ENCODE measurements at places on chromosomes 4 and X.

DNA sequence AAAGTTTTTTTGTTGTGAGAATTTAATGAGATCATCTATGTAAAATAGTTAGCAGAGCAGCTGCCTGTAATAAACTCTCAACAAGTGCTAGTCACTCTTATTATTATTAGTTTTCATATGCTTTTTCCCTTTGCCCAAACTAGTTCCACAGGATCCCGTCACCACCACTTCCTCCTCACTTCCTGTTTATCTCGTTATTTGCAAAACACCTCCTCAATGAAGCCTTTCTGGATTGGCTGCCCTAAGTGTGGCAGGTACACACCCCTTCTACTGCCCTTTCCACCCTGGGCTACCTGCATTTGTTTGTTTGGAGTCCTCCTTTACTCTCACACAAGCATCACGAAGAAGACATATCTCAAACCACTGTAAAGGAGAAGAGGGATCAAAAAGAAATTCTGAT, 54.4 kb upstream of the KLF3 start:
- no peak for DNase-seq

GRCh38 chr4:105709081-105709450, 482 bp downstream of the GSTCD start:
- peak; percentile 7 for DNase-seq

DNA sequence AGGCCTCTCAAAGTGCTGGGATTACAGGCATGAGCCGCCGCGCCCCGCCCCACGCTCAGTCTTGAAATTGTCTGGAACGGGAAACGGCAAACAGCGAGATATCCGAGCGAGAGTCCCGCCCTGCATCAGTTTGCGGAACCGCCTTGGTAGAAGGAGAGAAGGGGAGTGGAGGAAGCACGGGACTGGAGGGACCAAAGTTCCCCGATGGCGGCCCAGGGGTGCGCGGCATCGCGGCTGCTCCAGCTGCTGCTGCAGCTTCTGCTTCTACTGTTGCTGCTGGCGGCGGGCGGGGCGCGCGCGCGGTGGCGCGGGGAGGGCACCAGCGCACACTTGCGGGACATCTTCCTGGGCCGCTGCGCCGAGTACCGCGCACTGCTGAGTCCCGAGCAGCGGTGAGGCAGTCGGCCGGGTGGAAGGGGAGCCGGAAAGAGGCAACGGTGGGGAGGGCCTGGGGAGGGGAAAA, at the start of gene BST1:
Gene BST1, plus strand, starts transcription at position 125 of the 463 bp plus-strand sequence. Its CDS starts 80 bp downstream, at position 205.
- DNase-seq: no peak

DNA sequence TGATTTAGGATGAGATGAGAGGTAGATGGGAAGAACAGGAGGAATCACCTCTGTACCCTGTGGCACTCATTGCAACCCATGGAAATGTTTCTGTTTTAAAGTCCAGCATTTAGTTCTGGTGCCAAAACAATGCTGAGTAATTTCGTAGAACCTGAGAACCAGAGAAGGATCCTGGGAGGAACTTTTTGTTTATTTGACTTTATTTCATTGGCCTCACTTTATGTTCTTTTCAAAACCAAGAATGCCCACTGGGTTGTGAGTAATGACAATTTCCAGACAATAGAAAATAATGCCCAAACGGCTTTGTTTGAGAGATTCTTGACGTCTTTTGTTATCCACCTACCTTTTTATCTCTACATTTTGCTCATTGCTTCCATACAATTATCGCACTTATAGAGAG, 111.3 kb downstream of the SHROOM3 start:
- DNase-seq: no peak

DNA sequence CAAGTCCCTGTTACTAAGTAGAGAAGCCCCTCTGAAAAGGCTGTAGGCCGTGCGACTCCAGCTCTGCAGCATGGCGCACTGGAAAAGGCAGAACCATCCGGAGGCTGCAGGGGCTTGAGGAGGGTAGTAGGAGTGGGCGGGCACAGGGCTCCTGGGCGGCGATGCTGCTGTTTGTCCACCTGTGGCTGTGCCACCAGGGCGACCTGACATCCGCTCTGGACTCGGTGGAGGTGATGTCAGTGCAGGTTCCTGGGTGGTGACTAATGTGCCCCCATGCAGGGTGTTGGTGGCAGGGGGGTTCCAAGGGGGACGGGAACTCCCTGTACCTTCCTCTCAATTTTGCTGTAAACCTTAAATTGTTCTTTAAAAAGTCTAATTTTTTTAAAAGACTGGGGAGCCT, 58.3 kb downstream of the PCGF3 start:
- DNase-seq: no peak

- DNase-seq: no peak
Observed at GRCh38 chr4:20487852-20488251, 212.4 kb upstream of the PACRGL start.

DNA sequence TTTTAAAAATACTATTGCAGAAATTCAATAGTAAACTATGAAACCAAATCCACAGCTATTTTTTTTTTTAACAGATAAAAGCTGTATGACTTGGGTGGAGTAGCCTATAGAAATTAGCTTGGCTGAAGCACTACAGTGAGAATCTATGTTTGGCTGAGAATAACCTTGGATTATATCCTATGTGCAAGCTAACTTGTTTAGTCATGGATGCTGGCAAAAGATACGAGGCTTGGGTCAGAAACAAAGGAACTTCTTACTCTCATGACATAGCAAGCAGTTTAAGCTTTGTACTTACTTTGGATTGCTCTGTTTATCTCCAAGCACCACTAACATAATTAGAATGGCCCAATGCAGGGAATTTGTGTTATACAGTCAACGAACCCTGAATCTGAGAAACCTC, 119.2 kb upstream of the GRID2 start:
- DNase-seq: no peak

DNA sequence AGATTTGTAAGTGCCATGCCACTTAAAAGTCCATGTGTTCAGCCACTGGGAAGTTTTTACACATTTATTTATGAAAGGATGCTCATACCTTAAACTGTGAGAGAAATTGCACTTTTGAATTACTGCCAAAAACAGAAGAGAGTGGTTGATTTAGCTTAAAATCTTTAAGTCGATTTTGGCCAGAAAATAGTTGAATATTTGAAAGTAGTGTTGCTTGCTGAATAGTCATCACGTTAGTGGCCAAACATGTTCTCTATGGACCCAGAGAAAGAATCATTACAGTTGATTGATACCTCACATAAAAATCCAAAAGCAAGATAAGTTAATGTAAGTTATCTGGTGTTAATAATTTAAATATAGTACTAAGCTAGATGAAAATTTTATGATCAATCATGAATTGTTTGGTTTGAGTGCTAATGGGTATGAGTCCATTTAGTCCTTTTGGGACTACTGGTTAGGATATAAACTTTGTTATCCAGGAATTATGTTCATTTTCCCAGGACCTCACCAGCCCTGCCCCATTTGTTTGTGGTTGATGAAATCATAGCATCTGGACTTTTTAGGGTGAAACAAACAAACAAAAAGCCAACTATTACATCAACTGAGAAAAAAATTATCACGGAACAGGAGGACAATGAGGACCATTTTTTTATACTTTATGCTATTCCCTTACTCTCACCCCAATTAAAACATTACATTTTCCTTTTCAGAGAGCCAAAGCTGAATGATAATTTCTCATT, 6.3 kb downstream of the GIMD1 start:
- no peak for DNase-seq

Measured in NK-92 treated with Interleukin-12 subunit alpha and Interleukin-12 subunit beta, amount 100 ng/mL, for 24 hours (cell line).